ENCODE measurements at places on chromosomes 11 and 22.

DNA sequence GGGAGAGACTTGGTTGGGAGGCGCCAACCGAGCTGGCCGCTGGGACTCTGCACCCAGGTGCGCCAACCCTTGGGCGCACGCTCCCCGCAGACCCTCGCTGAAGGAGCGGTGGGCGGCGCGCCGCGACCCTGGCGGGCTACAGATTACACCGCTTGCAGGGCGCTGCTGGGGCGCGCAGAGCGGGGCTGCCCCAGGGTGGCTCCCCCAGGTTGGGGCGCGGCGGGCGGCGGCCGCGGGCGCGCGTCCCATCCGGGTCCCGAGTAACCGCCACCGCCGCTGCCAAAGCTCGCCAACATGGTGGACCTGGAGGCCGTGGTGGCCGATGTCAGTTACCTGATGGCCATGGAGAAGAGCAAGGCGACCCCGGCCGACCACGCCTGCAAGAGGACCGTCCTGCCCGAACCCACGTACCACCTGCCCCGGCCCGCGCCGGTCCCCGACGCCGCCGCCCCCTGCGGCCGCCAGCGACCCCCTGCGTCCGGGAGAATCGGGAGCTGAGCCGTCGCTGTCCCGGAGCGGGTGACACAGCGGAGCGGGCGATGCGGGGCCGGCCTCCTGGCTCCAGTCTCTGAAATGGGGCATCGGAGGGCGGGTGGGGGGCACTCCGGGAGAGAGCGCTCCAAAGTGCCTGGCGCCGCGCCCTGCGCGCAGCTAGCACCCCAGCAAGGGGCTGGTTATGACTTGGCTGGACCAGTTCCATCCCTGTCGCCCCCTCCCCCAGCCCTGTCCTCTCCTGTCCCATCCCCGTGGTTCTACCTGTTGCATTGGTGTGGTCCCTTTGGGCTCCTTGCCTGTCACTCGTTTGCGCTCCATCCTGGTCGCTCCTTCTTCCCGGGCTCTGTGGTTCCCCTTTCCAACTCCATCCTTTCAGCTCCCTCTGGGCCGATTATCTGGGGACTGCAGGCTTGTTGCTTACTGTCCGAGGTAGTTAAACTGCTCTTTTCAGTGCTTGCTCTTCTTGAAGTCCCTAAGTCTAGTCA, 143.3 kb upstream of the GRK3 start:
- no peak for DNase-seq

- no peak for DNase-seq
Measured at GRCh38 chr11:1232021-1232882, 9.4 kb downstream of the MUC5B start.

GRCh38 chr11:62383822-62384221, 35.0 kb upstream of the SCGB1A1 start:
- DNase-seq = no peak

DNA sequence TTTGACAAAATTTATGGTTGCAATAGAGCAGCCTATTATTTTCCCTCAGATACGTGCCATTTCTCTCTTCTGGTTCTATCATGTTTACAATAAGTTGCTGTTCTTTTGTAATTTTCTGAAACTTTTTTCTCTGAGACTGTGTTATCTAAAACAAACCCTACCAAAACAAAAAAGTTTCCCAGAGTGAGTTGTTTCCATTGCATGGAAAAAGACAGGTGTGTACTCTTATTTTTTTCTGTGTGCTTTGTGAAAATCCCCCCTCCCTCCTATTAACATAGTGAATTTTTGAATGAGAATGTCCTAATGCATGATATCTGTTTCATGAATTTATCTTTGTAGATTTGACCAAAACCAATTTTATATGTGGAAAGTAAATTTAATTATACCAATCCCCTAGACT, 137.6 kb downstream of the DDX10 start:
- no peak for DNase-seq

DNA sequence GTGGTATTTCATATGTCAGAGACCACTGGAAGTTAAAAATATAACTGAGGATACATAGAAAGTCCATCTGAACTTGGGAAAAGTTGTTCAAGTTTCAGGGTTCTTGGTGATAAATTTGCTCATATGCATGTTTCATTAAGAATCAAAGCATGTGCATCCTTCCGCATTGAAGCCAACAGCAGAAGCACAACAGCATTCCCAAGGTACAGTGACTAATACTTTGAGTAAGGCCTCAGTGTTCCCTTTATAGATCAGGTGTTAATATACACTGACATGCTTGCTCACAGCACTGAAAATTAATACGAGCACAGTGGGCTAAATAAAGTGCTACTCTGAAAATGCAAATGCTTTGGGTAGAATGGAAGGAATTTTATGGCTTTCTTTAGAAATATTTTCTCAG, 691.1 kb downstream of the METTL15 start:
- no peak for DNase-seq

- peak; percentile 87 for DNase-seq
Measured at GRCh38 chr22:23767673-23768548, at the start of gene CHCHD10. CHCHD10 (minus strand) TSS chr22:23767972; CDS start chr22:23767874, 98 bp downstream.

DNA sequence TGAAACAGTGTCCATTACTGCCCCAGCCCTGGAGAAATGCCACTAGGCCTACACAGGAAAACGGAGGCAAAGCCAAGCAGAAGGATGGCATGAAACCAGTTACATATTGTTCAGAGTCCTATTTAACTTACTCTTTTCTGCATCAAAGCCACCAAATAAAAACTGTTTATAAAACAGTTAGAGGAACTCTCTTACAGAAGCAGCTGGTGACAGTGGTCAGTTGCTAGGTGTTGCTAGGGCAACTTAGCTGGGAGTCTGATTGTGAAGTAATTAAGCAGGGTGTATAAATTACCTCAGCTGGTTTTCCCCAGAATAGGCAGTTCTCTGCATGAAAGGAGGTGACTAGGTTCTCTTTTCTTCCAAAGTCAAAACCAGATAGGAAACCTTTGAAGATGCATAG, 115.6 kb upstream of the ZBED5 start:
- no peak for DNase-seq

DNA sequence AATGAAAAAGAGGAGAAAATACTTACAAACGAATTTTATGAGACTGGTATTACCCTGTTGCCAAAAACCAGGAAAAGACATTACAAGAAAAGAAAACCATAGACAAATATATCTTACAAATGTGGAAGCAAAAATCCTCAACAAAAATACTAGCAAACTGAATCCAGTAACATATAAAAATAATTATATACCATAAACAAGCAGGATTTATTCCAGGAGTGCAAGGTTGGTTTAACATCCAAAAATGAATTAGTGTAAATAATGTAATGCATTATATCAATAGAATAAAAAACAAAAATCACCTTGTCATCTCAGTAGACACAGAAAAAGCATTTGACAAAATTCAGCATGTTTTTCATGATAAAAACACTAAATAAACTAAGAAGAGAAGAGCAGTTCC, 7.3 kb downstream of the NF2 start:
- DNase-seq = no peak

GRCh38 chr11:121615501-121615900, 162.7 kb upstream of the SORL1-AS1 start:
- no peak for DNase-seq

DNA sequence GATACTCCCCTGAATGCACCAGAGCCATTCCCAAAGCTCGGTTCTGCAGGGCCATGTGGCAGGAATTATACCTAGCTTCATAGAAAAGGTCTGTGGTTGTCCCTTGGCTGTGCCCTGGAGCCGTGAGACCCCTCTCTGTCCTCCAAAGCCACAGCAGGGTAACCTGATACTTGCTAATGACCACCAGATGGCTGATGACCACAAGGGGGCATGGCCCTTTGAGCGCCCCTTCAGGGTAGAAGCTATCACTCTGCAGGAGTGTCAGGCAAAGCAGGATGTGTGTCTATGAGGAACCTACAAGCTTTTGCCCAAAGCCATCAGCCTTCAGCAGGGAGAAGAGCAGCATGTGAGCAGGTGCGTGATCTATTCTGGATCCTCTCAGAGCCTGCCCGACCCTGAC, 95.3 kb downstream of the NTM start:
- DNase-seq = no peak

DNA sequence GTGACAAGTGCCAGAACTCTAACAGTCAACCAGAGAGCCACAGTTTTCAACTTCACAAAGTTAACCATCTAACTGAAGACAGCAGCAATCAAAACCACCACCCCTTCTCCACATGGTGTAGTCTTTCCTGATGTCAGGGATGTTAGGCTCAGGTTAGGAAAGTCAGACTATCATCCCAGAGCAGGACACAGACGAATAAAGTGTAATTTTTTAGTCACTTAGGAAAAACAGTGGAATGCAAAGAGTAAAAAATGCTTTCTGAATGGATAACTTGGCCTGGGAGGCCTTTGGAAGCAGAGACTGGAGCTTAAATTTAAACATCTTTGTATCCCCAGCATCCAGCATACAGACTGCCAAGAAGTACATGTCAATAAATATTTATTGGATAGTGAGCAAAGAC, 15.4 kb downstream of the OR51B4 start:
- no peak for DNase-seq

DNA sequence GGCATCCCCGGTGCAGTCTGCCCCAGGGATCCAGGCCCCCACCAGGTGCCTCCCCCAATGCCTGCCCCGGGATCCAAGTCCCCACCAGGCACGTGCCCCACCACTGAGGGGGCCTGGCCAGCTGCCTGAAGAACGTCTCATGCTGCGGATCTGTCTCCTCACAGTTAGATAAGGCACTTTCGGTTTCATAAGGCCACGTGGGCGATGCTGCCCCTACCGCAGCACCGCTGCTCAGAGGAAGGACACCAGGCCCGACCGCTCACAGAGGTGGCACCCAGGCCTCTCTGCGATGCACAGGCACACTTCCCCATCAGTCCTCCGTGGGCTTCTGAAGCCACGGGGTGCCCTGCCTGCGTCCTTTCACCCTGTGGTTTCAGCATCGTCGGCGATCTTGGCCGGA, 68.1 kb upstream of the BID start:
- DNase-seq = no peak

DNA sequence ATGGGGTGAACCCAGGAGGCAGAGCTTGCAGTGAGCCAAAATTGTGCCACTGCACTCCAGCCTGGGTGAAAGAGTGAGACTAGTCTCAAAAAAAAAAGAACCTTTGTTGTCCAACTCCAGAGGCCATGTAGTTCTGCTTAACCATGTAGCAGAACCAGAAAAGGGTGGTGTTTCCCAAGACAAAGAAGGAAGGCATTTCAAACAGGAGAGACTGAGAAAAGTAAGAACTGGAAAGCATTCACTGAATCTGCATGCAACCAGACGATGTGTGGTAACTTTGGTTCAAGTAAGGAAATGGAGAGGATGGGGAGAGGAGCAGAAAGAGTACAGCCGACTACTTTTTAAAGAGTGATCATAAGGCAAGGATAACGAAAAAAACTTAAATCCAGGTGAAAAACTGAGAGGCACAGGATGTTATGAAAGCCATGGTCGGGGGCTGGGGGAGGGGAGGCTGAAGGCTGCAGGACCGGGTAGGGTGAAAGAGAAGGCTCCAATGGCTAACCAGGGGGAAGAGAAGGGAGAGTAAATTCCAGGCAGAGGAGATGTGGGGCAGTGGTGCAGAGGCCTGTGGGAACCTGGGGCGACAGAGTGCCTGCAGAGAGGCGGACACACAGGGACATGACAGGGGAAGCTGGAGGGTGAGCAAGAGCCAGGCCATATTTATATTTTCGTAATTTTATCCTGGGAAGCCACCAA, 48.8 kb downstream of the MAPK1 start:
- DNase-seq = no peak

- no peak for DNase-seq
Measured at GRCh38 chr11:8830641-8831040, 80.3 kb upstream of the AKIP1 start.

DNA sequence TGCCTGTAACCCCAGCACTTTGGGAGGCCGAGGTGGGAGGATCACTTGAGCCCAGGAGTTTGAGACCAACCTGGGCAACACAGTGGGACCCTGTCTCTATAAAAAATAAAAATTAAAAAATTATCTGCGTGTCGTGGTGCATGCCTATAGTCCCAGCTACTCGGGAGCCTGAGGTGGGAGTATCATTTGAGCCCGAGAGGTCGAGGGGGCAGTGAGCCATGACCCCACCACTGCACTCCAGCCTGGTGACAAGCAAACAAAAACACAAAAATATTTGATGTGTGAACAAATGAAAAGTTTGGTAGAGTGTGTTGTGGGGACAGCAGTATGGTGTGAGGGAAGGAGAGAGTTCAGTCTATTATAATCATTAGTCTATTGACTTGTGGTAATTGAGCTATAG, 90.8 kb upstream of the PARVA start:
- no peak for DNase-seq

- no peak for DNase-seq
Measured at GRCh38 chr11:6191742-6192141, 7.3 kb upstream of the OR52W1 start.

GRCh38 chr22:37229805-37230672, 14.0 kb downstream of the RAC2 start:
- DNase-seq = no peak

- DNase-seq = no peak
Measured at GRCh38 chr11:95647355-95647754, 142.2 kb downstream of the FAM76B start.

DNA sequence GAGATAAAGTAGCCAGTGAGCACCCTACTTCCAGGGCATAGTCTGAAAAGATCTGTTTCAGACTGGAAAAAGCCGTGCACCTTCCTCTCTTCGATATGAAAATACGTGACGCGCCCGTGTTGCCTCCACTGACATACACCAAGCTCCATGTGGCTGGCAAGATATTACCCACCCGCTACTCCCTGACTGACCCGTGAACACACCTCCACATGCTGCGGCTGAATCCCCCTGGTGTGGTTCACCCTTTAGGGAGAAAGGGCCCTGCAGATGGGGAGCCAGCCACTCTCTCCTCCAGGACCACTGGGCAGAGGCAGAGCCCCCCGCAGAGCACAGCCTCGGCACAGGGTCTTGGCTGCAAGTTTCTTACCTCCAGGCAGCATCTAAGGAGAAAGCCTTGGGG, 245.0 kb downstream of the BRD1 start:
- no peak for DNase-seq

- DNase-seq = no peak
Measured at GRCh38 chr11:121008551-121008950, 15.4 kb upstream of the TBCEL start.

GRCh38 chr11:726278-727220, 20.5 kb downstream of the EPS8L2 start:
- no peak for DNase-seq

DNA sequence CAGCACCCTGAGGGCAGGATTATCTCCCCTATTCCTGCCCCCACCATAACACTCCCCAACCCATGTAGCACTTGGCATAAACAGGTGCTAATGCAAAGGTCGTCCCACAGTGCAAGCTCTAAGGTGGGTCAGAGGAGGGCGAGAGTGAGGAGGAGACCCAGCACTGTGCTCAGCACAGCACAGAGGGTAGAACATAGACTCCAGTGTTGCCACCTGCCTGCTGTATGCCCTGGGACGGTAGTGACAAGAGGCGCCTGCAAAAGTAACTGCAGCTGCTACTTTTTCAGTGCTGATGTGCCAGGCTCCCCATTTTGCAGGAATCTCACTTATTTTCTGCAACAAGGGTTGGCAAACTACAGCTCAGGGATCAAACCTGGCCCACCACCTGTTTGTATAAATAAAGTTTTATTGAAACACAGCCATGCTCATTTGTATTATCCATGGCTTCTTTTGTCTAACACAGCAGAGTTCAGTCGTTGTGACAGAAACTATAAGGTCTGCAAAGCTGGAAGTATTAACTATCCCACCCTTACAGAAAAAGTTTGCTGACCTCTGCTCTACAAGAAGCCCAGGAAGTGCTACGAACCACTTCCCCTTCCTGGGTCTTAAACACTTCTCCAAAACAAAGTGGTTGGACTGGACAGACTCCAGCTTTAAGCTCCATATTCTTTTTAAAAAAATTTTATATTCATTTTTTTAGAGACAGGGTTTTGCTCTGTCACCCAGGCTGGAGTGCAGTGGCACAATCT, 16.9 kb upstream of the CDC42BPG start:
- DNase-seq = no peak
